Fibroblast of skin of left quadriceps (primary cell): ENCODE measurements at places on chromosomes 3 and 15.
A peak's percentile ranks its signal among the peaks of the same experiment; 100 is the strongest.

- peak; percentile 34 for DNase-seq
Observed at GRCh38 chr3:27712136-27713077, 9.7 kb downstream of the EOMES start.

DNA sequence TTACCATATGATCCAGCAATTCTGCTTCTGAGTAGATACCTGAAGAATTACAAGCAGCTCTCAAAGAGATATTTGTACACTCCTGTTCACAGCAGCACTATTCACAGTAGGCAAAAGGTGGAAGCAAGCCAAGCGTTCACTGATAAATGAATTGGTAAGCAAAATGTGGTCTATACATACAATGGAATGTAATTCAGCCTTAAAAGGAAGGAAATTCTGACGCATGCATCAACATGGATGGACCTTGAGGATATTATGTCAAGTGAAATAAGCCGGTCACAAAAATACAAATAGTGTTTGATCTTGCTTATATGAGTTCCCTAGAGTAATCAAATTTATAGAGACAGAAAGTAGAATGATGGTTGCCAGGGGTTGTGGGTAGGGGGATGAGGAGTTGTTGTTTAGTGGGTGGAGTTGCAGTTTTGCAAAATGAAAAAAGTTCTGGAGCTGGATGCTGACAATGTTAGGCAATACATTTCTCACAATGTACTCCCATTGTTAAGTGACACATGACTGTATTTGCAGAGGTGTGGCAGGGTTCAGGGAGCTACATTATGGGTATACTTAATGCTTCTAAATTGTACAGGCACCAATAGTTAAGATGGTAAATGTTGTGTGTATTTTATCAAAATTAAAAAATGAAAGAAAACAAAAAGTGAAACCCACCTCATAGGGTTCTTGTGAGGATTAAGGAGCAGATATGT, 26.7 kb downstream of the SLC6A1 start:
- DNase-seq, result no peak

DNA sequence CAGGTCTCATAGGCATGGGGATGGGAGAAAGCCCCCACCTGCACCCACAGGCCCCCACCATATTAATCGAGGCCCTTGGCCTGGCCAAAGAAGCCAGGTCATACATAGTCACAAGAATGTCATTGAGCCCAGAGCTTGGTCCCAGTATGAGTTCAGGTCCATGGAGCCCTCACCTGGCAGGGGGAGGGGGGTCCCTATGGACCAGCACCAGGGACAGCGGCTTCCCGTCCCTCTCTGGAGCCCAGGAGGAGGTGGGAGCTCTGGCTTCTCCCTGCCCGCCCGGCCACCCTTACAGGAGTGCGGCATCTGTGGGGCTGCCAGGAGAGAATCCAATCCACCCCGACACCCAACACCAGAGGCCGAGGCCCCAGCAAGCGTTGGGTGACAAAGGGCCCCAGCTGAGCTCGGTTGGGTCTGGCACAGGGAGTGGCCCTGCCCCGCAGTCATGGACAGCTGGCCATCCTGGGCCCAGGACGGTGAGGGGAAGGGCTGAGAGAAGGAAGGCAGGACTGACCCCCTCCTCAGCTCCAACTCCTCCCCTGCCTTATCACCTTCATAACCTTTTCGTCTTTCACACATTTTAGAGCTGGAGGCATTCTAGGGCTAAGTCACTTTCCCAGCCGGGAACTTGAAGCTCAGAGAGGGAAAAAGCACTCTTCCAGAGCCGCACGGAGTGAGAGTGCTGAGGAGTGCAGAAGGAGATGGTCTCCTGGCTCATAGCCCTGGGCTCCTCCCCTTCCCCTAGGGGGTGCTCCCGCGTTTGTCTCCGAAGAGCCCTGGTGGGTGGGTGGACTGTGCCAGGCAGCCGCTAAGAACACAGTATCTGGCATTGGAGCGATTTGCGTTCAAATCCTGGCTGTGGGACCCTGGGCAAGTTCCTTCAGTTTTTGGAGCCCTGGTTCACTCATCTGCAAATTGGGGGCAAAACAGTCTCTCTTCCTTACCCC, 54.6 kb downstream of the ATP2B2 start:
- DNase-seq, result no peak

DNA sequence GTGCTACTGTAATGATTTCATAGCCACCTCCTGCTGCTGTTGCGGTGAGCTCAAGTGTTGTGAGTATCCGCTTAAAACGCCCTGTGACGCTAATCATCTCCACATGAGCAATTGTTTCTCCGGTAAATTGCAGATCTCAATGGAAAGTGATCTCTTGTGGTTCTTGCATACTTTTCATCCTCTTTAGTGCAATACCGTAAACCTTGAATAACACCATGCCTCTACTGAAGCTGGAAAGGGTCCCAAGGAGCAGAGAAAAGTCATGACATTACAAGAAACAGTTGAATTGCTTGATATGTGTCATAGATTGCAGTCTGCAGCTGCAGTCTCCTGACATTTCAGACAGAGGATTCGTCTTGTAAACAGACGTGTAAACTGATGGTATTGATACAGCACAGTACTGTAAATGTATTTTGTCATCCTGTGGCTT, 6.0 kb upstream of the CEMIP start:
- DNase-seq, result peak; percentile 97

DNA sequence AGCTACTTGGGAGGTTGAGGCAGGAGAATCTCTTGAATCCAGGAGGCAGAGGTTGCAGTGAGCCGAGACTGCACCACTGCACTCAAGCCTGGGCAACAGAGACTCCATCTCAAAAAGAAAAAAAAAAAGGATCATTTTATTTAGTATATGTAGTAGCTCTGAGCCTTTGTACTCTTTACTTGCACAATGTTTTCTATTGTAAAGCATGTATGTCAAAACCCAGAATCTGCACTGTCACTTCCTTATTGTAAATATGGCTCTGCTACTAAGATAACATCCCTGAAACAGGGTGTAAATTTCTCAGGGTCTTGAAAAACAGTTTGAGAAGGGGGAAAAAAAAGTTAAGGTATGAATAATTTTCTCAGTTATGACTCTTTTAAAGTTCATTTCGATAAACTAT, 35.1 kb downstream of the SLMAP start:
- DNase-seq, result no peak

DNA sequence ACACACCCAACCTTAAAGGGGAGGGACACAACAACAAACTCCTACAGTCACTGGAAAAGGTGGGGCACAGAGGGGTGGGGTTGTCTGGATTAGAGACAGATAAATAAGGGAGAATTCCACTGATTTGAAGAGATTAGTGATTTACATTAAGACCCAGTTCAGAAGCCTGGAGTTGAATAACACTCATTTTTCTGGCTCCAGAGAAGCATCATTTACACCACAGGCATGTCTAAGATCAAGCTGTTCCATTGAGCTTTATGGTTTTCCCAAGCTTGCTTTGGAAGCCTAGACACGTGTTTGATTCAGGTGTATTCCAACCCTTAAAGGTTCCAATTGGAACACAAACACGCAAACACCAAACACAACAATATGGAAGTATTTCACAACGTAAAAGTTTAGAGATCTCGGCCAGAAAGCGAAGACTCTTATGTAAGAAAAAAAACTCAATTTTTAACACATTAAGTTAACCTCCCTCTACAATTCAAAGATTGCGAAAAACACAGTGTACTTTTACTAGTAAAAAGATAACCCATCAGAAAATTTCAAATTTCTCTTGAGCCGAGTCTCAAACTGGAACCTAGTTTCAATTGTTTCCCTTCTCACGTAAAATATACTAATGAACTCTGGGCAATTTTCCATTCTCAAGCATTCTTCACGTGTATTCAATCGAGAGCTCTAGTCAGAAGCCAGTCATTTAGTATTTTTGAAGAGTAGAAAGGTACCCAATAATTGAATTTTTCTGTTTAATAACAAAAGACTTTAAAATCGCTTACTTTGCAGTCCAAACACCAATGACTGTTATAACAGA, 2.1 kb downstream of the TRA2B start:
- no peak for DNase-seq

- DNase-seq, result no peak
Observed at GRCh38 chr3:10945683-10946287, 46.8 kb upstream of the SLC6A1 start.

GRCh38 chr15:90496791-90497190, 32.9 kb upstream of the CRTC3 start:
- DNase-seq, result no peak

- DNase-seq, result peak; percentile 66
Observed at GRCh38 chr3:146895026-146895749, 290.0 kb upstream of the PLSCR5 start.

GRCh38 chr3:123150449-123151215, 51.1 kb upstream of the SEC22A start:
- DNase-seq, result no peak

- DNase-seq, result no peak
Observed at GRCh38 chr3:64184621-64185020, 40.6 kb downstream of the PRICKLE2 start.

DNA sequence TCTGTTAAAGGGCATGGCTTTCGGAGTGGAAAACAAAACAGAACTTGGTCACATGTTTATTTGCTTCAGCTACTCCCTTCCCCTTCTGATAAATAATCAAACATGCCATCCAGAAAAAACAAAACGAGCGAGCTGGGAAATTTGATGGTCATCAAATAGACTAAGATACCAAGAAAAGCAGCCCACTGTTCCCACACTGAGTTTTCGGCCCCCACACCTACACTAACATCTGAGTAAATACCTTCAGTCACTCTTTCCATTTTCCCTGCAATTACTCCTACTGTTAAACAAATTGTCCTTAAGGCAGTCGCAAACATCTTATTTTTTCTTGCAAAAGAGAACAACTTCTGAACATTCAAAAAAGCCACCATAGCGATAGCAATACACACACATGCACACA, 454.6 kb downstream of the FOXP1 start:
- no peak for DNase-seq

GRCh38 chr3:115581362-115582135, 41.8 kb upstream of the GAP43 start:
- DNase-seq, result peak; percentile 13

- DNase-seq, result no peak
Observed at GRCh38 chr15:88619796-88620195, 1.3 kb upstream of the AEN start.

- DNase-seq, result no peak
Observed at GRCh38 chr15:85457392-85457968, 77.1 kb downstream of the AKAP13 start.

DNA sequence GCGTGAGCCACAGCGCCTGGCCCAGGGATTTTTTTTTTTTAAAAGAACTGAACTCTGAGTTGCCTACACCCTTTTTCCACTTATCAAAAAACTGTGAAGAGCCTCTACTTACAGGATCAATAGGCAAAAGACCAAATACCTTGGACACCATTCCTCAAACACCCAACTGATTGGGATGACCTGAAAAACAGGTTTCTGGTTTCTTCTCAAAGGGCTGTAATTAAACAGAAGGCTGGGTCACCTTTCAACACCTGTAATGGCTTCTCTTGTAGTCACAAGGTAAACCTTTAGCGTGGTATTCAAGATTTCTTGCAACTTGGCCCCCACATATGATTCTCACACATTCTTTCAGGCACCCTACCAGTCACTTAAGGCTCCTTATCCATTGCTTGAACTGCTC, 38.4 kb upstream of the PLXND1 start:
- no peak for DNase-seq

- DNase-seq, result peak; percentile 3
Observed at GRCh38 chr3:50519471-50520089, 16.1 kb upstream of the CACNA2D2 start.

GRCh38 chr3:174529298-174529697, 329.8 kb upstream of the NAALADL2 start:
- DNase-seq, result no peak

GRCh38 chr3:182692695-182693094, 100.6 kb upstream of the ATP11B start:
- DNase-seq, result no peak

- DNase-seq, result no peak
Observed at GRCh38 chr3:129103296-129103695, 18.3 kb downstream of the RAB43 start.

DNA sequence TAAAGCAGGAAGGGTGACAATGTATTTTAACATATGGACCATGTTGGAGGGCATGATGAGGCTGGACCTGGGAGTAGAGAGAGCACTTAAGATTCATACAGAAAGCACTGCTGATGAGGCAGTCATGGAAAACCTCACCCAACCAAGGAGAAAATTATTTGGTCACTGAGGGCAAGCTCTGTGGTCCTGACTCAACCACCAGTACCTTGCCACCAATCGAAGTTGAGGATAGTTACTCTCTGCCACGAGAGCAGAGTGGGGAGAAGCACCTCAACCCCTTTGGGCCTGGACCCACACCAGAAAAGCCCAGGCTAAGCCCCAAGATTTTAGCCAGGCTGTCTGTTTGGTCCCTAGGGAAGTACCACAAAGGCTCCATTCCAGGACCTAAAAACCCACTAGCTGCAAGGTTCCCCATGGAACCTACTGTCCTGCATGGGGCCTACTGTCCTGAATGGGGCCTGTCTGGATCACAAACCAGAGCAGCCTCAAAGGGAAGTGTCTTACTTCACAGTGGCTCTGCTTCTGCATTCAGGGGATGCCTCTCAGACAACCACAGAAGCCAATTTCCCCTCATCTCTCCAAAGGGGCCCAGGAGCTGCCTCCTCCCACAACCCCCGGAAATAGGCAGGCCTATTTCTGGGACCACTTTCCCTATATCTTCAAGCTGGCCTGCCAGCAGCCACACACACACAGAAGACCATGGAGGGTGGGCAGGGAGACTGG, 4.2 kb downstream of the CCDC71 start:
- no peak for DNase-seq

DNA sequence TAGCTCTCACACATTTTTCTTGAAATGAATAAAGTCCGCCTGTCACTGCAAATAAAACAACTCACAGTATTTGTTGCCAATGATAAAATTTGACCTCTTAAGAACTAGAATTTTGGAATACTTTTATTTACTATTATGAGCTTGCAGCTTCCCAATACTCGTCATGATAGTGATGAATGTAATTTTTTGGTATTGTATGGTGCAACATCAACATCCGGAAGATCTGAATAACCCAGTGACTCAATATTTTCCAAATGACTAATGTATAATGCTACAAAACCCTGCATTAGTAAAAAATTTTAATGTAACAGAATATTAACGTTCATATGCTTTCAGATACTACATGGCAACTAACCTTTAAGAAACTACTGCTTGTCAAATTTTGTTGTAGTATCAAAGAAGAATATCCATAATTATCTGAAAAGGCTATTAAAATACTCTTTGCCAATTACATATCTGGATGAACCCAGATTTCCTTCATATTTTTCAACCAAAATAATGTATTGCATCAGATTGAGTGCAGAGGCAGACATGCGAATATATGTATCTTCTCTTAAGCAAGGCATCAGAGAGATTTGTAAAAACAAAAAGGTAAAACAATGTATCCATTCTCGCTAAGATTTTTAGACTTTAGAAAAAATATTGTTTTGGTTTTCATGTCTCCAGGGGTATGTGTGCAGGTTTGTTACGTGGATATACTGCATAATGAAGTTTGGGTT, 95.3 kb downstream of the IGF2BP2 start:
- peak; percentile 78 for DNase-seq
